ENCODE measurements at places on chromosomes 3 and 15.

- DNase-seq, result no peak
These were observed 71.3 kb upstream of the UBE3A start for GRCh38 chr15:25510146-25510545.

GRCh38 chr3:8503871-8504610, 2.4 kb downstream of the LMCD1 start:
- DNase-seq, result no peak

DNA sequence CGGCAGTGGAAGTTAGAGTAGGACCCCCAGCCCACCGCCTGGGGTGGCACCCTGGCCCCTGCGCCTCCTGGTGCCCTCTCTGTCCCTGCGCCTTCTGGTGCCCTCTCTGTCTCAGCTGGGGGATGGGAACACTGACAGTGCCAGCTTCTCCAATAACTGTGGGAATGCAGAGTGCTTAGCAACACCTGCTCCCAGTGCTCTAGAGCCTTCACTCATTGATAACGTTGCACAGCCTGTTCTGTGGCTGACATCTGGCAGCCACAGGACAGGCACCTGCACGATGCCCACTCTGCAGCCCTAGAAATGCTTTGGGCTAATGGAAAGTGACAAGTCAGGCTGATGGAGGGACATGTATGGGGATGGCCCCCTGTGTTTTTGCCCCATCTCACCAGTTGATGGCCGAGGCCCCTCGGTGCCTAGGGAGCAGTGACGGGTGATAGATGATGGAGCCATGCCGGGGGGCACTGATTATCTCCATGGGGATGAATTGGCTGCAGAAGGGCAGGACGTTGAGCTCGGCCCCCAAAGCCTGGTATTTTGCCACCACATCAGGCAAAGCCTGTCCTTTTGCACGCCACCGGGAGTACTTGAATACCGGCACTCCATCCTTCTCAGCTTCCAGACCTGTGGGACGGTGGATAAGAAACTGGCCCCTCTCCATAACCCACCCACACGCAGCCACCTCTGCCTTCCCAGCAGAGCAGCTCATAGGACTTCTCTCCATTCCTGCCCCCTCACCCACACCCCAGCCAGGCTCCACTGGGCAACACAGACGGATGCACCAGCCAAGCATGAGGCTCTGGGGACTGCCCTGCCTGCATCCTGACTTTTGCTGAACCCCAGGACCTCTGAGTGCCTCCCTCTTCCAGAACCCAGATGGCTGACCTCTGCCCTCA, 22.1 kb downstream of the ALDH1L1 start:
- no peak for DNase-seq

GRCh38 chr3:195559723-195560409, 16.7 kb upstream of the PPP1R2 start:
- no peak for DNase-seq

- peak; percentile 14 for DNase-seq
These were observed 164.6 kb upstream of the HES1 start for GRCh38 chr3:193971261-193971751.

- DNase-seq, result no peak
These were observed 56.9 kb downstream of the TJP1 start for GRCh38 chr15:29765234-29765841.

DNA sequence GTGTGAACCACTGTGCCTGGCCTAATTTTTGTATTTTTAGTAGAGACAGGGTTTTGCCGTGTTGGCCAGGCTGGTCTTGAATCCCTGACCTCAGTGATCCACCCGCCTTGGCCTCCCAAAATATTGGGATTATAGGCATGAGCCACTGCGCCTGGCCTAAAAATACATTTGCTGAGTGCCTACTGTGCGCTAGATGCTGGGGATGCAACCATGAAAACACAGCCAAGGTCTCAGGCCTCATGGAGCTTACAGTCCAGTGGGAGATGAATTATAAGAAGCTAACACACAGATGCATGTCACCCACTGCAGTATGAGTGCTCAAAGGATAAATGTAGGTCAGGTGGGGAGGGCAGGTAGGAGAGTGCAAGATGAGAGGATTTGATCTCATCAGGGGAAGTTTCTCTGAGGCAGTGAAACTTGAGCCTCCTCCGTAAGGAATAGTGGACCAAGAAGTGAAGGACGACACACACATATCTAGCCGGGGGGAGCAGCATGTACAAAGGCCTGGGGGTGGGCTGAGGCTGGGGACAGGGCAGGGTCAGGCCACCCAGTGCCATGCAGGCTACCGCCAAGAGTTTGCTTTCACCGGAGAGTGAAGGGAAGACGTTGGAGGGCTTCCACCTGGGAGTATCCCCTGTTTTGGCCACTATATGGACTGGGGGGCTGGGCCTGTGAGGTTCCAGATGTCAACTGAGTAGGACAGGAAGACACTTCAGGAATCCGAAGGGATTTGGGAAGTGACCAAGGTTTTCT, 24.3 kb downstream of the IRAK2 start:
- DNase-seq, result no peak

DNA sequence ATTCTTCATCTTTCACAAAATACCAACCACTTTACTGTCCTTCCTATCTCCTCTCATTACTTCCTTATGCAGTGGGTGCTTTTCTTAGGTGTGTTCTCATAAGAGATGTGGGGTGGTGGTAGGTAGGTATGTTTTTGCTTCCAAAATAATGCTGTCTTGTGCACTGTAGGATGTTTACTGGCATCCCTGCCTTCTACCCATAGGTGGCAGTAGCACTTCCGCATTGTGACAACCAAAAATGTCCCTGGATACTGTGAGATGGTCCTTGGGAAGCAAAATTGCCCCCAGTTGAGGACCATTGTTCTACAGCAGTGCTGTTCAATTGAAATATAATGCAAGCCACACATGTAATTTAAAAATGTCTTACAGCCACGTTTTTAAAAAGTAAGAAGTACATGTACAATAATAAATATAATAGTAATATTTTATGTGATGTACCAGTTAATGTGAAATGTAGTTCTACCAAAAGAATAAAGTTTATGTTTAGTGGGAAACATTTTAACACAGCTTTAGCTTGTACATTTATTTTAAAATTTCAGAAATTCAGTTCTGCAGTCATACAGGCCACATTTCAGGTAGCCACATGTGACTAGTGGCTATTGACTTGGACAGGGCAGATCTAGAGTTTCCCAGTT, 75.2 kb downstream of the NEO1 start:
- DNase-seq, result no peak

DNA sequence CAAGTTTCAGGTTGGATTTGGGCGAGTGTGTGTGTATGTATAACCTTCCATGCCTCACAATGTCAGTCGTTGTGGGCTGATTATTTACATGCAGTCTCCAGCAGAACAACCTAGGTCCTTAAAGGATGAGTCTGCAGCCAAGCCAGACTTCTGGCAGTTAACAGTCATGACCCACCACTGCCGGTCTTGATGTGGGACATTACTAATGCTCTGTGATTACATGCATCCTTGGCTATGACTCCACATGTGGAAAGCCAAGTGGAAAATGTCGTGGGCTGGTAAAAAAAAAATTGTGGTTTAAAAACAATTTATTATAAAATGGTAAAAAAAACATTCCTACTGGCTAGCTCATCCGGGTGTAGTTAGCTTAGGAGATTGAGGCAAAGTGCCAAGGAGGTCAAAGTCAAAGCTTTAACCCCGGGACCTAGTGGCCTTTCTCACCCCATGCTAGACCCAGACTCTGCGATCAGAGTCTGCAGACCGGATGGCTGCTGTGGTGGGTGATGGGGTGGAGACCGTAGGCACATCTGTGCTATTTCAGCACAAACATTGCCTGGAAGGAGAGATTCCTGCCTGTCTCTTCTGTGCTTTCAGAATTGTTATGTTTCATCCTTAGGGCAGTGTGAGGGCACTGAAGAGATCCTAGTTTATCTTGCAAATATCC, 6.8 kb downstream of the RARRES1 start:
- no peak for DNase-seq

DNA sequence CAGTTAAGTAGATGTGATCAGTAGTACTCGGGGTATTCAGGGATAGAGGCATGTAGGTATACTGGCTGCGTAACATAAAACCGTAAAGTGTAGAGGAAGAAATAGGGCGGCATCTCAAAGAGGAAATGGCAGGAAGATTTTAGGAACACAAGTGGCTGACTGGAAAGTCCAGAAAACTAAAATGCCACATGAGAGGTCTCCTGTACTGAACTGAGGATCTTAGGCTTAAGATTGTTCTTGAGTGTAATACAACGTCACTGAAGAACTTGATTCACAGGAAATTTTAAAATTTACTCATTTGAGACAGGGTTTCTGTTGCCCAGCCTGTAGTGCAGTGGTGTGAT, 2.3 kb upstream of the LMLN start:
- no peak for DNase-seq

GRCh38 chr3:158104431-158104921, 1.7 kb downstream of the SHOX2 start:
- DNase-seq, result no peak

GRCh38 chr15:97903971-97904572, 56.4 kb upstream of the ARRDC4 start:
- DNase-seq, result no peak

DNA sequence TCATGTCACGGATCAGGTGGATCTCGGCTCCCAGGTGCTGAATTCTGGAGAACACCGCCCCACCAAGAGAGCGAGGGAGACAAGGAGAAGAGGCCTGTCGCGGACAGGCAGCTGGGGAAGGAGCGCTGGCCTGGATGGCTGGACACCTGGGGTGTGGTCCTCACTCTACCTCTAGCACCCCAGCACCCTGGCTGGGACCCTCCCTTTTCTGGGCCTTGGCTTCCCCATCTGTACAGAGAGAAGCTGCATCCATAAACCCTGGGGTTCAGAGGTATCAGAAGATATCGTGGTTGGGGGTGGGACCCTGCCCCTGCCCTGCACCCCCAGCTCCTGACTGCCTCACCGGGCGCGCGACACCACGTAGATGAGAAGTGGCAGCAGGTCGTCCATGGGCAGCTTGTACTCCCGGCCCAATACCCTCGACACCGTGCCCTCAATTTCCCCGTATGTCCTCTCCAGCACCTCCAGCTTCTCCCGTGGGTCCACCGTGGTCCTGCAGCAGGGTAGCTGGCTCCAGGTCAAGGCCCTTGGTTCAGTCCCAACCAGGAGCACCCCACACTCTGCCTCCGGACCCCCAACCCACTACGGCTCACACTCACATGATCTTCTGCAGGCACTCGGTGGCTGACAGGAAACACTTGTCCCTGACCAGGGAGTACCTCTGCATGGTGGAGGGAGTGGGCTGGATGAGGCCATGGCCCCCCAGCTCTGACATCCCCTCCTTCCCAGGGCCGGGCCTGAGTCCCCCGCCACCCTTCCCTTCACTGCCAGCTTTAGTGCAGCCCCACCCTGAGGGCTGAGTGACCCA, 21.7 kb downstream of the ALS2CL start:
- DNase-seq, result no peak

- DNase-seq, result no peak
These were observed 316.2 kb upstream of the PPP2R3A start for GRCh38 chr3:135649361-135649760.

DNA sequence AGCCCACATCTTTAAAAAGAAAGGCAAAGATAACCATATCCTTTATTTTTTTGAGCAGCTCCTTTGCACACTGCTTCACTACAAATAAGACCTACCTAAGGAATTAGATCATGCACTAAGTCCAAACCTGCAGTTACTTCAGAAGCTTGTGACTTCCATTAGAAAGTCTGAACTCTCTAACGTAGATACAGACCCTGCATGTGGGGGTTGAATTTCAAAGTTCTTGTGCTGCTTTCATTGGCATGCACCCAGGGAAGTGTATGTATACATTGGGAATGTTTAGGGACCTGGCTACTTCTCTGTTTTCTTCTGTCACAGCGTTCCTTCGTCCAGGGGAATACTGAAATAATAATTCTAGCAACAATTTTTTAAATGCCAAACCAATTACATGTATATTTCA, 185.2 kb upstream of the IL12A start:
- no peak for DNase-seq

DNA sequence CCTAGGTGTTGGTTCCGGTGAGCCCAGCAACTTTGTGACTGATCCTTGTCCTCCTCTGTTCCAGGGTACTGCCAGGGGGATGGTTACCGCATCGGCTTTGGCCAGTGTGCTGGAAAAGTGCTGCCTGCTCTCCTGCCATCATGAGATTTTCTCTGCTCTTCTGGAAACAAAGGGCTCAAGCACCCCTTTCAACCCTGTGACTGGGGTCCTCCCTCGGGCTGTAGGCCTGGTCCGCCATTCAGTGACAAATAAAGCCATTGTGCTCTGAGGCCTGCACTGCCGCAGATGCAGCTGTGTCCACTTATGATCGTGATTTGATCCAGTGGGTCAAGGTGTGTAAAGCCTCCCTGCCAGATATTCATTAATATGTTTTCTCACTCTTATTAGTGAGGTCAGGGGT, 33.3 kb downstream of the FAH start:
- no peak for DNase-seq

DNA sequence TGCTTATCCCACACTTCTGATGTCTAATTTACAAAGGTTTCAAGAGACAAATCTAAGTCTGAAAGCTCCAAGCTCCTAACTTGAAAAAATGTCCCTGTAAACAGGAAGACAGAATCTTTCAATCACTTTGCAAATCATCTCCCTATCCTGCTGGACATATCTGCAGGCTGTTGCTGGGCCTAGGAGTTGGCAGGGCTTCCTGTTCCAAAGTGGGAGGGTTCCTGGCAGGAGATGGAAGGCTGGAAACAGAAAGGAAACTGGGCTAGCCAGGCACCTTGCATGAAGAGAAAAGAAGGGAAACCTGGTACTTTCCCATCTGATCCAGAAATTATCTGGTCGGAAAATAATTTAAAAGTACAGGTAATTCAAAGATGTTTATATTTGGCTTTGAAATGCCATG, 227.3 kb upstream of the IL12A start:
- no peak for DNase-seq

- DNase-seq, result no peak
These were observed 196.4 kb downstream of the UACA start for GRCh38 chr15:70566989-70567388.

- DNase-seq, result no peak
These were observed 12.1 kb downstream of the FNDC3B start for GRCh38 chr3:172051310-172051956.

GRCh38 chr3:29475305-29475840, 194.5 kb downstream of the RBMS3 start:
- no peak for DNase-seq

DNA sequence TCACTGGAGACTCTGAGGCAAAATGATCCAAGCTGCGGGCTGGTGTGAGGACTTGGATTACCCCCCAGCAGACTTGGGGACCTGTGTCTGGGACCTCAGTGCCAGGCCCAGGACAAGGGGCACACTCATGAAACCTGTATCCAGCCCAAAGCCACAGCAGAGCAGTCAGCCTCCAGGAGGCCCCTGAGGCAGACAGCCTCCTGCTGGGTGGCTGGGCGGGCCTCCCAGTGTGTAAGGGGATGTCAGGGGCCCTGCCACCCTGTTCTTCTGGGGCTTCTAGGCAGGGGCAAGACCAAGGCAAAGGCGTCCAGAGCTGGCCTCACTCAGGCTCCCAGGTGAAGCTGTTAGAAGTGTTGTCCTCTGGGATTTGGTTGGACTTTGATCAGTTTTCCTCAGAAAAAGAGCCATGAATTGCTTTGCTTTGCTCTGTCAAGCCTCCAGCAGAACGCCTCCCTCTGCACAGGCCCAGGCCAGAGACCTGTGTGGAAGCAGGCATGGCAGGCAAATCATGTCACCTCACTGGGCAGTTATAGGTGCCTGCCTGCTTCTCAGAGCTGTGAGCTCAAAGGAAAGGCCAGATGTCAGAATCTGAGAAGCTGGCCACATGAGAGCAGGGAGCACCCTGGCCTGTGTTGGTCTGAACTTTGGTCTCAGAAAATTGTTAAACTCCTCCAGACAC, 77.4 kb downstream of the SMAD6 start:
- no peak for DNase-seq

Data from GM18507 (cell line).